ENCODE measurements at places on chromosomes 16 and 17. TPM values are rescaled to one million over a fixed set of nuclear protein-coding genes. Genes with fewer than 3 reads are reported as not detected.

The CCL5 gene
- 1.5 TPM for polyA plus RNA-seq

The GGT6 gene
- 6.3 TPM for polyA plus RNA-seq

The CACNG4 gene
- 3.5 TPM for polyA plus RNA-seq

The HSD11B2 gene
- polyA plus RNA-seq: 40.8 TPM

The RPUSD1 gene
- polyA plus RNA-seq: 10.7 TPM

The CALB2 gene
- 0.47 TPM for polyA plus RNA-seq

The SLC35G3 gene
- polyA plus RNA-seq: not detected

The HEATR9 gene
- 0.20 TPM for polyA plus RNA-seq

The BRICD5 gene
- 6.7 TPM for polyA plus RNA-seq

The CSHL1 gene
- polyA plus RNA-seq: not detected

The MSLN gene
- polyA plus RNA-seq: 17.1 TPM

DNA sequence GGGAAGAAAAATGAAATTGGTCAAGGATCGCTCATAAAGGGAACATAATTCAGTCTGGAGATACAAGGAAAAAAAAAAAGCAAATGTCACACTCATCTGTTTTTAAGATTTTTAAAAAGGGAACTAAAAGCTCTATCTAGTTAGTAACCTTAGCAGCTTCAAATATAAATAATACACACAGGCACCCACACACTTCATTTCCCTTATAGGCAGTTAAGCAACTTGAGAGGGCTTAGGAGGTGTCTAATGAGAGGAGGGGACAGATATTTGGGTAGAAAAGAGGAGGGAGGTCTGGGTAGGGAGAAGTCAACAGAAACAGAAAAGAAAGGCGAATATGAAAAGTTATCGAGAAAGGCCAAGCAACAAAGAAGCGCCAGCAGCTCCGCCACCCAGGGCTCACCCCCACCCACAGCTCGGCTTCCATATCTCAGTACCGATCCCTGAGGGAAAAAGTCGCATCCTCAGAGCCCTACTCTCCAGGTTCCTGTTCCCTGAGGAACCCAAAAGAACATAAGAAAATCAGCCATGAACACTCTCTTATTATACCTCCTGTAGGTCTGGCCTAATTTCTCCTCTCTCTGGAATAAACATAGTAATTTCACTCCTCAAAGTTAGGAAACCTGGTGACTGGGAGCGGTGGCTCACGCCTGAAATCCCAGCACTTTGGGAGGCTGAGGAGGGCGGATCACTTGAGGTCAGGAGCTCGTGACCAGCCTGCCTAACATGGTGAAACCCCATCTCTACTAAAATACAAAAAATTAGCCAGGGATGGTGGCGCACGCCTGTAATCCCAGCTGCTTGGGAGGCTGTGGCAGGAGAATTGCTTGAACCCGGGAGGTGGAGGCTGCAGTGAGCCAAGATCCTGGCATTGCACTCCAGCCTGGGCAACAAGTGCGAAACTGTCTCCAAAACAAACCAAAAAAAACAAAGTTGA is 69.6 kb upstream of the RCVRN start:
- DNase-seq: no peak

DNA sequence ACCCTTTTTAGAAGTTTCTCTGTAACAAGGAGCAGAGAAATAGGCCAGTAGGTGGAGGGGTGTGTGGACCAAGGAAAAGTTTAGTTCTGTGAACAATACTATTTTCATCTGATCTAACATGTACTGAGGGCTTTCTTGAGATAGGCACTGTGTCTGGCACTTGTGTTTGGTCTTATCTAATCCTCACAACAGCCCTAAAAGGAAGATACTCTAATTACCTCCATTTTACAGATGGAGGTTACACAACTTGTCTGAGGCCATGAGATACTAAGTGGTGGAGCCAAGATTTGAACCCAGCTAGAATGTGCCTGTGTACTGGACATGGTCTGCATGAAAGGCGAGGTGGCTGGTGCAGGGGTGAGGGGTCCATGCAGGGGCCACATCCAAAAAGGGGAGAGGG is 4.5 kb downstream of the TNFSF12 start:
- DNase-seq: no peak

DNA sequence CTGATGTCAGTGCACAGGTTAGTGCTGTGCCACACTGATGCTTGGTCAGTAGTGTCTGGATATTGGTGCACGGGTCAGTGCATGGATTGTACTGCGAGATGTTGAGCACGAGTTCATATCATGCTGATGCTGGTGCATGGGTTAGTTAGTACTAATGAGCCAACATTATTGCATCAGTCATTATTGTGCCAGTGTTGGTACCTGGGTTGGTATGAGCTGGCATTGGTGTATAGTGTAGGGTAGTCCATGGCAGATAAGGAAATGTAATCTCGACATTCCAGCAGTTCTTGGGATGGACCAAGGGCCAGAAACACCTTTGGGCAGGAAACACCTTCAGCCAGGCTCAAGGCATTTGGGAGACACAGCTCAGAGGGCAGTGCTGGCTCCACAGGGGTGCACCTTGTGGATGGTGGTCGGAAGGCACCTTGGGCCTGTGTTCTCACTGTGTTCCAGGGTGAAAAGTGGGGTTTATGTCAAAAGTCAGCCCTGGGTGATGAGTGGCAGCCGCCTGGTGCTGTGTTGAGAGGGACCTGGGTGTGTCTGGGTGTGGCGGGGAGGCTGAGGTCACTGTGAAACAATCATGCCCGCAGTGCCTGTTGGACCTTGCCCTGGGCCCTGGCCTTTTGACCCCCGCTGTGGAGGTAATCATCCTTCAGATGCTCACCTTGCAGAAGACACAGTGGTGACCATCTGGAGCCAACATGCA is 100.7 kb upstream of the ZNF469 start:
- DNase-seq: no peak

- DNase-seq: no peak
Measured at GRCh38 chr17:79420318-79421243, 190.3 kb downstream of the RBFOX3 start.

DNA sequence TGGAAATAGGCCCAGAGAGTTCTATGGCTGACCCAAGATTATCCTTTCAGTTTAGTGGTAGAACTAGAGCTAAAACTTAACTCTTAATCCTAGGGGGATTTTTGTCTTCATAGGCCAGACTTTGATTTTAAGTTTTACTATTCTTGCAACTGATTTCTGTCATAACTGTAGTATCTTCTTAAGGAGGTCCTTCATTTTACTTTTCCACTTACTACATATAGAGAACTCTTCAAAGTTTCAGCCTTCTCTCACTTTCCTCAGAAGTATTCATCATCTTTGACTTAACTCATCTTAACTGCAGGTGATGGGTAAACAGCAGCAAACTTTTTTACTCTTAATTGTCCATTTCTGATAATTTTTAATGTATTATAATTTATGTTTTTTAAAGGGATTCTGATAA is 23.4 kb downstream of the RBBP6 start:
- no peak for DNase-seq

GRCh38 chr16:66947302-66948065 is 12.2 kb downstream of the CES2 start:
- DNase-seq: peak; percentile 88

DNA sequence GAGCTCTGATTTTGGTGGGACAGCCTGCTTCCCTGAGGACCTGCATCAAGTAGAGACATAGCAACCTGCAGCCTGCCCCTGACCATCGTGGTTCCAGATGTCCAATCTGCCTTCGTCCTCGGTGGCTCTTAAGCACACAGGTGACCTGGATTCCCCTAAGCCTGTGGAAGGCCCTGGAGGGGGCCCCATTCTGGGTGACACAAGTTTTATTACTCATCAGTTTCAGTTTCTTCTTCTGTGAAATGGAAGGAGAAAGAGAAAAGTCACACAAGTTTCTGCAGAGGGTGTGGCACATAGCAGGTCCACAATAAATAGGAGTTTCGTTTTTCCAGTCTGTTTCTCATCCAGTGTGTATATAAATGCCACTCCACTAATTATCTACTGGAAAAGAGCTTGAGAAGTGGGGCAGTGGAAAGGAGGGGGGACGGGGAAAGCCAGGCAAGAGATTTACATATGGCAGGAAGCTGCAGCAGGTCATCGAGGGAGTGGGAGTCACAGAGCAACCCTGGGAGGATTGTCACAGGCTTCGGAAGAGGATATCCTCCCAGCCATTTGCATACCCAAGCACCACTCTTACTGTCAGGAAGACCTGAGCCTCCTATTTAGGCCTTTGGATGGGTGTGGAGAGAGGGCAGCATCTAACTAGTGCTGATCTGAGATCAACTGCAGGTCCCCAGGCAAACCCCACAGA is 10.0 kb upstream of the NOS2 start:
- no peak for DNase-seq

GRCh38 chr17:14355556-14355955 is 54.7 kb downstream of the HS3ST3B1 start:
- DNase-seq: no peak

GRCh38 chr16:24015923-24016322 is 180.1 kb downstream of the PRKCB start:
- no peak for DNase-seq

DNA sequence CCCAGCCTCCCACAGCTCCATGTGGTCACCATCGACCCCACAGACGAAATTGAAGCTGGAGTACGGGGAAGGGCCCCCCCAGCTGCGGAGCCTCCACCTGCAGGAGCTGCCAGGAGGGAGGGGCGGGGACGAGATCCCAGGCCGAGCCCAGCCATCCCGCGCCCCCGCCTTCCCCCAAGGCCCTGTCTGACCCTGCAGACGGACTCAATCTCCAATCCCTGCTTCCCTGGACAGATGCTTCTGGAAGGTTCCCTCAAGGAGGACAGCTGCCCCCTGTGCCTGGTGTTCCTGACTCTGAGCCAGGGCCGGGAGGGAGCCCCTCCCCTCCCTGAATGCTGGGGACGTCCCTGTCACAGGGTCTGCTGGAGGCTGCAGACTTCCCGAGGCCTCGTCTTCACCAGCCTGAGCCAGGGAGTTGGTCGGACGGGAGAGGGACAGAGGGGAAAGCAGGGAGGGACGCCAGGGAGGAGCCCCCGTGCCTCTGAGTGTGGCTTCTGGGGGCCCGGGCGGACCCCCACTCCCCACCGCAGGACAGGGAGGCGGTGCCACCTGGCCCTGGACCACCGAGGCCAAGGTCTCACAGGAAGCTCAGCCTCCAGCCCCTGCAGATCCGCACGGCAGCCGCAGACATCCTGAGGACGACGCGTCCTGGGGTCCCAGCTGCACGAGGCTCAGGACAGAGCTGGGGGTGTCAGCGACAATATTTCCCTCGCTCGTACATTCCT is 21.3 kb upstream of the C1QTNF8 start:
- DNase-seq: no peak

GRCh38 chr17:39461926-39462569 is 762 bp downstream of the CDK12 start:
- no peak for DNase-seq

GRCh38 chr17:8503807-8504206 is 68.1 kb downstream of the NDEL1 start:
- DNase-seq: no peak

DNA sequence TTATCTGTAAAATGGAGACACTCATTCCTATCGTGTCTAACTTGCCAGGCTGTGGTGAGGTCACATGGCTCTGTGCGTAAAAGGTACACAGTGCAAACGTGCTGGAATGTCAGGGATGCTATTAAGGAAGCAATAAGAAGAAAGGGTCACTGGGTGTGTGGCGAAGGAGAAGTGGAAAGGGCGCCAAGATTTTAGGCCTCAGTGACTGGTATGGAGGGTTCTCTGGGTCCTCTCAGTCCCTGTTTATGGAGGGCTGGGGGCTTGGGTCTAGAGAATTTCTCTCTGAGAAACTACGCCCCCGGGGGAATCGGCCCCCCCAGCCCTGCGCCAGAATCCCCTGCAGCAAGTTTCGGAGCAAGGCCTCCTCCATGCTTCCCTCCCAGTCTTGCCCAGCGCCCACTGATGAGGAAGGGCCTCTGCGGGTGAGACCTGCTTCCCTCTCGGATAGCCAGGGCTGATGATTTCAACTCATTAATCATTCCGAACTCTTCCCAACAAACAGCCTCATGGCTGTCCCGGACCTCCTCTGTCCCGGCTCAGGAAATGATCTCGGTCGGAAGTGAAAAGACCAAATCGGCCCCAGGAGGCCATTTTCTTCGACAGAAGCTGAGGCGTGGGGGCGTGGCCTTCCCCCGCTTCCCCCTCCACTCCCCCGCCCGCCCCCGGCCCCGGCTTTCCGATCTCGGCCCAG is 1.2 kb upstream of the HEXIM1 start:
- DNase-seq: no peak

GRCh38 chr17:6599364-6599763 is 41.1 kb downstream of the KIAA0753 start:
- DNase-seq: no peak

DNA sequence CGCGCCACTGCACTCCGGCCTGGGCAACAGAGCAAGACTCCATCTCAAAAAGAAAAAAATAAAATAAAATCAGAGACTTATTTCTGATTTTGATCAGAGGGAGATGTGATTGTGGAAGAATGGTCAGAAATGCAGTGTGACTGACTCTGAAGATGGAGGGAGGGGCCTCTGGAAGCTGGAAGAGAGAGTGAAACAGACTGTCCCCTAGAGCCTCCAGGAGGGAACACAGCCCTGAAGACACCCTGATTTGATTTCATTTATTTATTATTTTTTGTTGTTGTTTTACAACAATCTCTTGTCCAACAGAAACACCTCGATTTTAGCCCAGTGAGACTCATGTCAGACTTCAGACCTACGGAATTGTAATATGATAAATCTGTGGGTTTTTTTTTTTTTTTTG is 26.1 kb downstream of the BCL7C start:
- no peak for DNase-seq

DNA sequence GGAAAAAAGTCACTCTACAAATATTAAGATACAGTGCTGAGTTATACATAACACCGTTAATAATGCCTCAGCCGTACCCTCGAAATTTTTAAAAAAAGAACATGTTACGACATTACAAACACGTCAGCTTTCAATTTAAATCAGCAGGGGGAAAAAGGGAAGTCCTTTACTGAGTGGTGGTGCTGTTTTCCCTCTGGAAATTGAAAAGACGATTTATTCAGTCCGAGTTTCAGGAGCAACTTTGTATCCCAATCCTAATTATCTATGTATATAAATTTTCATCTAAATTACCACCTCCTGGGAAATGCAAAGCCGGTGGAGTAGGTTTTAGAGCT is 1.3 kb downstream of the NETO2 start:
- DNase-seq: peak; percentile 21

DNA sequence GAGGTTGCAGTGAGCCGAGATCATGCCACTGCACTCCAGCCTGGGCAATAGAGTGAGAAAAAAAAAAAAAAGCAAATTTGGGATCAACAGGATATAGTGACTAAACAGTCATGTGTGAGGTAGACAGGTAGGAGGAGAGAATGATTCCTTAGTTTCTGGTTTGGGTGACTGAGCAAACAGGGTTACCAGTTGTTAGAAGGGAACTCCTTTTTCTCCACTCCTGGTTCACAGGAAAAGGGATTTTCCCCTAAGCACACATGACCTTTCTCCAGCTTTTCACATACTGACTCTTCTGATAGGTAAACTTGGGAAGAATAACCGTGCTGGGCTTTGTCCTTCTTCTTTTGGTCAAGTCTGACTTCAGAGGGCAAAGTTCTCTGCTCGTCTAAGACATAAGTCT is 17.3 kb upstream of the WSCD1 start:
- DNase-seq: no peak

- DNase-seq: no peak
Measured at GRCh38 chr17:80969674-80970043, 22.0 kb upstream of the CHMP6 start.

Measured in left kidney (tissue), 8 donors.